ENCODE measurements at places on chromosomes 2 and 18.

DNA sequence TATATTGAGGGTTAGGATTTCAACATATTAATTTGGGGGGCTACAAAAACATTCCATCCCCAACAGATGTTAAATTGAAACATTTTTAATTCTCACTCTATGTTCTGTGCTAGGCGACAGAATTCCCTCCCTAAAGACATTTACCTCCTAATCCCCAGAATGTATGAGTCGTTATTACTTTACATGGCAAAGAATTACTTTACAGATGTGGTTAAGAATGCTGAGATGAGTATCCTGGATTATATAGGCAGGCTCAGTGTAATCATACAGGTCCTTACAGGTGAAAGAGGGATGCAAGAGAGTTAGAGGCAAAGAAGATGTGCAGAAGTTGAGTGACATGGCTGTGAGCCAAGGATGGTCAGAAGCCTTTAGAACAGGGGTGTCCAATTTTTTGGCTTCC lies 974.1 kb upstream of the ACVR2A start:
- DNase-seq = no peak

- no peak for DNase-seq
Observed at GRCh38 chr18:55245211-55245614, 286.0 kb upstream of the CCDC68 start.

DNA sequence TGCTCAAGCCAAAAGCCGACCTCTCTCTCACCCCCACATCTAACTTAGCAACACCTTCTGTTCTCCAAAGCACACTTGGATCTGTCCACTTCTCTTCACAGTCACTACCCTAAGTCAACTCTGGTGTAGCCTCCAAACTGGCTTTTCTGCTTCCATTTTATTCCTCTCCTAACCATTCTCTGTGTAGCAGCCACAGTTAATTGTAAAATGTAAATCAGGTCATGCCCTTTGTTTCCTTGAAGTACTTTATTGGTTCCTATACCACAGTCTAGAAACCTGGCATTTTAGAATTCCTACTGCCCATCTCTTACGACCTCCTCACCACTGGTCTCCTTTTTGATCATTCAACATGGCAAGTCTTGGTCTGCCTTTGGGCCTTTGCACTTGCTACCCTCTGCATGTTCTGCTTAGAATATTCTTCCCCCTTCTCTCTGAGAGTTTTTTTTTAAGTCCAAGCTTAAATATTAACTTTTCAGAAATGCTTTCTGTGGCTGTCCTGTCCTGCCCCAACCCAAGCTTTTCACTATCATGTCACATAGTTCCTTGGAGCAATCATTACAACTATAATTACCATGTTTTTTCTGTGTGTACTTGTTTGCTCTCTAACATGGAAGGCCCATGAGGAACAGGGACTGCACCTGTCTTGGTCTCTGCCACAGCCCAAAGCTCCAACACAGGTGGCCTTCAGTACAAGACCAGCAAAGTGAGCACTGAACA lies 42.9 kb downstream of the PLA2R1 start:
- no peak for DNase-seq

GRCh38 chr2:1129982-1130381 lies 179.3 kb downstream of the SNTG2 start:
- no peak for DNase-seq

- no peak for DNase-seq
Observed at GRCh38 chr2:178269438-178270224, 75.3 kb downstream of the OSBPL6 start.

DNA sequence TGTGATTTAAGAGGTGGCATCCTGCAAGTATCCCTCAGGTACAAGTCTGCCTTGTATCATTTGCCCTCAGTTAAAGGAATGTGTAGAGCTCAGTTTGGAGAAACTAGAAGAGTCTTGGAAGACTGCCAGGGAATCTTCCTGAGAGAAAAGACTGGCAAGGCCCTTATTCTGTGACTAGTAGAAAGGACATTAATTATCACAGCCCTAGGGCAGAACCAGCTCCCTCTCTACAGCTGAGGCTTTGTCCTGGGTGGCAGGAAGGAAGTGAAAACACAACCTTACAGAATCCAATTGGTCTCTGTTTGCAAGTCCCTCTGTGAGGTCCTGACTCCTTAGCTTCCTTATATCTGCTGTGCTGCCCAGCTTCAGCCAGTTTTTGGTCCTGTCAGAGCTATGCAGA lies 385.9 kb upstream of the CYRIA start:
- DNase-seq = no peak

DNA sequence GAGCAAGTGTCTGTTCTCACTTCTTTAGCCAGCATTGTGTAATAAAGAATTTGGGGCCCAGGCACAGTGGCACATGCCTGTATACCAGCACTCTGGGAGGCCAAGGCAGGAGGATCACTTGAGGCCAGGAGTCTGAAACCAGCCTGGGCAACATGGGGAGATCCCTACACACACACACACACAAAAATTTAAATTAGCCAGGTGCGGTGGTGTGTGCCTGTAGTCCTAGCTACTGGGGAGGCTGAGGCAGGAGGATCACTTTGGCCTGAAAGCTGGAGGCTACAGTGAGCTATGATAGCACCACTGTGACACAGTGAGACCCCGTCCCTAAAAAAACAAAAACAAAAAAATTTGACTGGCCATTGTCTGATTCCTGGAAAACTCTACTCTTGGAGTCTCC lies 8.3 kb downstream of the REV1 start:
- no peak for DNase-seq

DNA sequence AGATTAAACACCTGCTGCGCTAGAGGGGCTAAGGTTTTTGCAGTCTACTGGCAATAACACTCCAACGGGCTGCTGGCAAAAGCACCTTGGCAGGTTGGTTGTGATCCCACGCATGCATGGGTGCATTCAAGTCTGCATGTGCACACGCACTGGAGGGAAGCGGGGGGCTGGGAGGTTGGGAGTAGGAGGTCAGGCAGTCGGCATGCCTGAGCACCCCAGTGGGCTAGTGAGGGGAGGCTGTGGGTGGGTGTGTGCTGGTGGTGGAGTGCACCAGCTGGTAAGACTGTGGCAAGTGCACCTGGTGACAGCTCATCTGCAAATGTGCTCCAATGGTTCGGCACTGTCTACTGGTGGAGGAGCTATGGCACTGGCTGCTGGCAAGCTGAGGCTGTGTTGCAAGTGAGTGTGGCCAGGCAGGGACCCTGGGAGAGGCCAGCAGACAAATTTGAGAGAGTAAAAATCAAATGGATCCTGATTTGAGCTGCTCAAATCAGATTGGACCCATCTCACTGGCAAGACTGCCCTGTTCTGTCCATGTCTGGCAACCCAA lies 460.6 kb upstream of the DSEL start:
- DNase-seq = no peak

GRCh38 chr2:71678874-71679273 lies 225.5 kb downstream of the DYSF start:
- no peak for DNase-seq

DNA sequence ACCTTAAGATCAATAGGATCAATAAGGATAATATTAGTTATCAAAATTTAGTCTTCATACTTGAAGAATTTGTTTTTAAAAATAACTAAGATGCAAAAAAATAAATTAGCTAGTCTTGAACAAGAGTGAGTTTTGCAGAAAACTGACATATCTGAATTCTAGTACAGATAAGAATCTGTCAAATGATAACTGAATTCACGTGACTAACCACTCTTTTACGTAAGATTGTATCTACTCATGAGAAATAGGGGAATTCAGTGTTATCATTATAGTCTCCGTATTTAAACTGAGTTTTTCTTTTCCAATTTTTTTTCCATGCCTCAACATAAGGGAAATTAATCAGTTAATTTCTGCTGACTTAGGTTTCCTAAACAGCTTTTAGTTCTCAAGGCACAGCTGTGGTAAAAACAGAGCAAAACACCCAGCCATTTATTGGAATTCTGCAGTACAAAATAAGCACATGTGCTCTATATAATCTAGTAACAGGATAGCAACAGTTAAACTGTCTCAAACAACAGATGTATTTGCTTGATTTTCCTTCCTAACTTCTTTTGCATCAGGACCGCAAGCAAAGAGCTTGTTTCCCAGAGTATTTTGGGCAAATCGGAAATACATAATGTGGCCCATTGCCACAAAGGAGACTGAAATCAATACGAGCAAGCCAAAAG lies 19.1 kb downstream of the SLC40A1 start:
- DNase-seq = no peak

GRCh38 chr18:12744103-12744502 lies 41.3 kb downstream of the PSMG2 start:
- DNase-seq = peak; percentile 64

DNA sequence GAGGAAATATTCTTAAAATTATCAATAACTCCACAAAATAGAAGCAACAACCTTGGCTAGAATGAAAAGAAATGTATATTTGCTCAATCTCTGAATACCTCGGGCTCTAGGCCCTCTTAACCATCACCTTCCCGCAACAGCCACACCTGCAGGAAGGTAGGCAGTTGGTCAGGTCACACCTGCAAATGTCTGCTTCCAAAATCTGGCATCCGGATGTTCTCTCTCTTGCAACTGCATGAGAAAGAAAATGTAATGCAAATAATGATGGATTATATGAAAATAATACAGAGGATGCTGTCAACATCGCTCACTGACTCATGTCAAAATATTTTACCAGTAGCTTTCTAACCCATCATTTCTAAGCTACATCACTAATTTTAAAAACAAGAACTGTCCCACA lies 148.3 kb downstream of the SATB2 start:
- DNase-seq = no peak

DNA sequence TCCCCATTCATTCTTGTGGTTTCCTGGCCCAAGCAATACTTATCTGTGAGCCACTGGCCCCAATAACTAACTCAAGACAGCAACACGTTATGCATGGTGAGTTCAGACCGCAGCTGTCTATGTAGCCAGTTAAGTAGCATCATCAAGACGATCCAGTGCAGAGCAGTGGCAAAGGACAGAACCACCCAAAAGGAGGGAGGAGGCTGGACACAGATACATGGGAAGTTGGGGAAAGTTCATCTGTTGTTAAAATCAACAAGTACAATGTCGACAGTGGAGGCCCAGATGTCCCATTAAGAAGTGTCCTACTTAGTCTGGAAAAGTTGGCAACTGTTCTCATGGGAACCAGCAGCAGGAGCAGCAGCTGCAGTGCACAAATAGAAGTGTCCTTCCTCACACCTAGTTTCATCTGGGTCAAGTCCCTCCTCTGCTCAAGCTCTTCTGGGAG lies 106.9 kb upstream of the THOC1 start:
- DNase-seq = no peak

GRCh38 chr2:230871361-230872150 lies 6.8 kb downstream of the ITM2C start:
- no peak for DNase-seq

GRCh38 chr2:158808426-158808825 lies 13.3 kb downstream of the DAPL1 start:
- no peak for DNase-seq

DNA sequence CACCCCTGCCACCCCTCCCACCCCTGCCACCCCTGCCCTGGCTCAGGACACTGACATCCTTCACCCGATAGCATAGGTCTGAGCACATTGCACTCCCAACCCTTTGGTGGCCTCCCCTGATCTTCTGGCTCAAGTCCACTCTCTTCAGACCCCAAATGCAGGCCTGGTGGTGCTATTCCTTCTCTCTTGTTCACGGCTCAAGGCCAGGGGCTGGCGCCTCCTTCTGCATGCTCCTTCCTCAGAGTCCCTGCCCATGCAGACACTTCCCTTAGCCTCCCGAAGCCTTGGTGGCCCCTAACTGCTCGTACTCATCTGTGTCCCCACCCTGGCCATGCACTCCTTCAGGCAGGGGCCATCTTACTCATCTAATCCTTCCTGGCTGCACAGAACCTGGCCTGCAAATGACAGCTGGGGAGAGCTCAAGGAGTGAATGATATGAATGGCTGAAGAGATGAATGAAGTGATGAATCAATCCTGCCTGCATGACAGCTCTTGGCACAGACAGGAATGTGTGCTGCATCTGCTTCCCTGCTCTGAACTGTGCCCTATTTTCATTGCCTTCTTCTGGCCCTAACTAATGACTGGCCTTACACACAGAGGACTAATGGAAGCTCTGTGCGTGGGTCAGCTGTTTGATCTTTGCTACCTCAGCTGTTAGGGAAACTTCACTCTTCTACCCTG lies 290.8 kb downstream of the DYSF start:
- DNase-seq = no peak

- no peak for DNase-seq
Observed at GRCh38 chr2:178927173-178927572, 120.0 kb upstream of the TTN start.

GRCh38 chr18:6857300-6857699 lies 127.8 kb downstream of the ARHGAP28 start:
- DNase-seq = no peak

GRCh38 chr2:24104906-24105305 lies 18.2 kb downstream of the PFN4 start:
- no peak for DNase-seq

DNA sequence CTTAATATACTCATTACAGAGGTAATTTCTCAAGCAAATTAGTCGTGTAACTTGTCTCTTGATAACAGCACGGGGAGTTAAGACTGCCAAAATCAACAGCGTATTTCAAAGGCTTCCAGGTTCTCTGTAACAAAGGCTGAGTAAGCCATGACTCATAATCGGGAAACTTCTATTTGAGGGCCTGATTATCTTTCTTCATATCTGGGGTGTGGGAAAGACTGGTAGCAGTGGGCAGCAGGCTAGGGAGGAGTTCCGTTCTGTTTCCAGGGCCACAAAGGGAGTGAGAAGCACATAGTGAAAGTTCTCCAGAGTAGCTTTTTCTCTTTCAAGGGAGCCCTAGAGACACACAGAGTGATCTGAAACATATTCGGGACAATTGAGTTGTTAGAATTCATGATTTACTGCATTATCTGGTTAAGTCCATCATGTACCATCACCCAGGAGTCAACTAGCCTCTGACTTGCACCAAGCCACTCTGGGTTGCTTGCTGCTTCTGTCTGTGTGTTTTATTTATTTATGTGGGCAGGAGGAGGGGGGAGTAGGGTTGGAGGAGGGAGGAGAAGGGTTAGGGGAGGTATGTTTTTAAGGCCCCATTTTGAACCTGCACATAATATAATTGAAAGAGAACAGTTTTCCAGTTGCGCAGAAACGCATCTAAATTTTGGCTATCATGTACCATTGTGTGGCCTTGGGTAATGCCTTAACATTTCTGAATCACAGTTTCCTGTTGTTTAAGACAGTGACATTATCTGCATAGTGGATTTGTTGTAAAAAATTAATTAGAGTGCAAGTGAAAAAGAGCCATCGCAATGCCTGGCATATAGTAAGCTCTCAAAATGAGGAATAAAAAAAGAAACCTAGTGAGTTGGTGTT lies 80.5 kb upstream of the ITPRID2 start:
- peak; percentile 69 for DNase-seq

All from HS-27A (cell line).